ENCODE measurements at places on chromosomes 2 and 18.

GRCh38 chr2:238644095-238645081 is 203.5 kb upstream of the TWIST2 start:
- peak; percentile 90 for DNase-seq

- no peak for DNase-seq
These were observed 49.7 kb downstream of the RRM2 start for GRCh38 chr2:10172033-10172871.

DNA sequence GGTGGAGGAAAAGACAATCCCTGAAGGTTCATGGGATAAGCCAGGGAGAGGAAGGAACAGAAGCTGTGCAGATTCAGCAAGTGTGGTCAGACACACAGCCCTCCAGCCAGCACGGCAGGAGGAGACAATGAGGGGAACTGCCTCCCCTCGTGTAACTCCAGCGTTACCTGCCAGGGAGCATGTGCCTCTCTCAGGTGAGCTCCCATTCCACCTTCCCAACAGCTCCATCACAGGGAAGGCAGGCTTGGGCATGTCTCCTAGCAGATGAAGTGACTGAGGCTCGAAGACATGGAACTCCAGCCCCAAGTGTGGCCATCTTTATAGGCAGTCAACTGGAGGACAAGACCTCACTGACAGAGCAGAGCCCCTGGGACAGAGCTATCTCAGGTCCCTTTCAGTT is 47.4 kb downstream of the ZBTB7C start:
- no peak for DNase-seq

GRCh38 chr2:130352237-130352636 is 3.6 kb upstream of the PTPN18 start:
- no peak for DNase-seq

DNA sequence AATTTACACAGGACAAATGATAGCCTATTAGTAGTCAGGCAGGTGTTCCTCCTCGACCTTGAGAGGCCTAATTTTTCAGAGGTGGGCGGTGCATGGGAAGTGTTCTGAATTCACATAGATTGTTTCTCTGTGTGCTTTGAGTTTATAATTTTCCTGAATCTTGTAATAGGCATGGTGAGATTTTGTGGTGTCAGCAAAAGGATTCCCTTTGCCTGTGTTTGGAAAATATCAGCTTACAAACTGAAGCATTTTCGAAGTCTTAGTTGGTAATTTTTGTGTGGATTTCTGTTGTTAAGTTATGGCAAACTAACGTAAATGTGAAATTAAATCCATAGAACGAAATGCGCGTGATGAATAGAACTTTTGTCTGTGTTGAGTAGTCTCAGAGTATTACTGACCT is 194.0 kb upstream of the RBMS1 start:
- DNase-seq, result no peak

- no peak for DNase-seq
These were observed 37.3 kb downstream of the EFR3B start for GRCh38 chr2:25079050-25079635.

DNA sequence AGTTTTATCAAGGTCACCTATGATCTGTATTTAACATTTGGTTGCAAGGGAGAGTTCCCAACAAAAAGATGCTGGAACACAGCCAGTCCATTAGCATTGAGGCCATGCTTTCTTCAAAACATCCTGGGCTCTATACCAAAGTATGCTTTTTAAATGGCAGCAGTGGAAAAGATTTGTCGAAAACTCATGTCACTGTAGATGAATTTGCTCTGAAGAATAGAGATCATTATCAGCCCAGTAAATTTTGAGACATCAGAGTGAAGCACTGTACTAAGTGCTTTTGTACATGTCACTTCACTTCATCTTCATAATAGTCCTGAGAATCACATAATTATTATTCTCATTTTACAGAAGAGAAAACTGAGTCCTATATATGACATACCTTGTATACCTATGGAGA is 189.8 kb downstream of the CAMKMT start:
- DNase-seq, result no peak

GRCh38 chr2:239905306-239905705 is 119.8 kb downstream of the NDUFA10 start:
- no peak for DNase-seq

GRCh38 chr18:21298351-21298750 is 56.3 kb downstream of the GREB1L start:
- peak; percentile 8 for DNase-seq

DNA sequence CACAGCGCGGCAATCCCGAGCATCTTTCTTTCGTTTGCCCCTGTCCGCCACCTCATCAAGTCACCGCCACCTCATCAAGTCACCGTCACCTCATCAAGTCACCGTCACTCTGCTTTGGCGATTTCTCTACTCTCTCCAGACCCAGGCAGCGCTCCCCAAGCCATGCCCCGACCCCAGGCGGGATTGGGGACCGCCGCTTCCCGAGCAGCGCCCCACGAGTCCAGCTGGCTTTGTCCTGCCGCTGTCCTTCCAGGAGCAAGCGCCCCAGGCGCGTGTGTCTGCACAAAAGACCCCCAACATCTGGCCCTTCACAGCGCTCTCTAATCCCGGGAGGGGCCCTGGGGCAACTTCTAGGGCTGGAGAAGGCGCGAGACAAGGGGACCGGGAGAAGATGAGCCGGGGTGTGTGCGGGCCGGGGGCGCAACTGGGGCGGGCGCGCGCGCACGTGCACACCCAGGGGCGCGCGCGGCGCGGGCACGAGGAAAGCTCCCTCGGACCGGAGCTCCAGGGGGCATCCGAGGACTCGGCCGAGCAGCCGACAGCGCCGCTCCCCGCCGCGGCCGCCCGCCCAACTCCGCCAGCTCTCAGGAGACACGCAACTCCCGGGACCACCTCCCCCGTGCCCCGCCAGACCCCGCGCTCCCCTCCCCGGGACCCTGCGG is 633 bp upstream of the RNF152 start:
- peak; percentile 55 for DNase-seq

DNA sequence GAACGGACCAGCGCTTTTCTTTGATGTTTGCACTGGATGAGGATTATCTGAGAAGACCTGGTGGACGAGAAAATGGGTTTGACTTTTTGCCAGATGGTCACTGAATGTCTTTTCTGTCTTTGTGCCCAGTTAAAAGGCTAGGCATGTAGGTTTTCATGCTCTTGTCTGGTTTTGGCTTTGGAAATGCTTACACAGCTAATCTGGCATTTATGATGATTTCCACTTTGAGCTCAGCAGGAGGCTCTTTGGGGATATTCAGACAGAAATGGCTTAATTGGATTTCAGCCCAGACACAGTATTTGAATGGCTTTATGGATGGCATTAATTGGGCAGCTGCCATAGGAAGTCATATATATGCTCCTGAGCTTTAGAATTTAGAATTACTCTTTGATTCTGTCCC is 59.6 kb downstream of the NCK2 start:
- DNase-seq, result no peak

DNA sequence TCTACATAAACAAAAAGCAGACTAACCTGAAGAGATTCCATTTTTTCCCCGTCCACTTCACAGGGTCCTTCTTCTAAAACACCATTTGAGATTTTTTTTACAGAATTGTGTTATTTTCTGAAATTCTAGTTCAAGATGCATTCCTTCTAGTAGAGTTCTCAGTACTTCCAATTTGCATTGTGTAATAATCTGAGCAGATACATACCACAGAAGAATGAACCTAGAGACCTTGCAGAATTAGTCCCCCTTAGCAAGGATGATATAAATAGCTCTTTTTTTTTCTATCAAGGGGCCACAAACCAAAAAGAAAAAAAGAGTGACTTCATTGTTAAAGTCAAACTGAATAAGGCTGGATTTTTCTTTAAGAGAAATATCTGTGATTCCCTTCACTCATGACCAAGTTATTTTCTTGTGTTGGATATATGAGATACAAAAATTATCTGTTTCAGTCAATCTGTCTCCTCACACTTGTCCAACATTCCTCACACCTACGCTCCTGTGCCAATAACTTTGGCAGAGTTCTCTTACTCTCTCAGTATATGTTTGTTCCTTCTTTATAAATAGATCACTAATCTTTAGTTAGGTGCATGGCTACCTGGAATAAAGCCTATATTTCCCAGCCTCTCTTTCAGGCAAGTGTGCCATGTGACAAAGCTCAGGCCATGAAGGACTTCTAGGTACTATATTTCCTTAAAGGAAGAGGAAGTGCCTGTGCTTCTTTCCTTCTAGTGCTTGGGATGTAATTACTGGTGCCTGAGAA is 183.5 kb downstream of the ZNF385B start:
- DNase-seq, result no peak

- no peak for DNase-seq
These were observed 57.2 kb downstream of the NYAP2 start for GRCh38 chr2:225456619-225457260.

DNA sequence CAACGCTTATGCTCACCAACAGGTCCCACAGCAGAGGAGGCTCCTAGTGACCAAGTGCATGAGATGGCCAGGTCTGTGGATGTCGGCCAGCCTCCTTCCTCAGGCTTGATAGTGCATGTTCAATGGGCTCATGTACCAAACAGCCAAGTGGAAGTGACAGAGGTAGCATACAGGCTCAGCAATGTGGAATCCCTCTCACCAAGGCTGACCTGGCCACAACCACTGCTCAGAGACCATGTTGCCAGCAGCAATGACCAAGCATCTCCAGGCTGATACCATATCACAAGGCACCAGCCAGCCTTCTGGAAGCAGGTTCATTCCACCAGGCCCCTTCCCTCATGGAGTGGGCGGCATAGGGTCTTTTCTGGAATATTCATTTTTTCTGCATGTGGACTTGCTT is 61.5 kb downstream of the REEP1 start:
- no peak for DNase-seq

- no peak for DNase-seq
These were observed 101.0 kb downstream of the HRH4 start for GRCh38 chr18:24561369-24561965.

DNA sequence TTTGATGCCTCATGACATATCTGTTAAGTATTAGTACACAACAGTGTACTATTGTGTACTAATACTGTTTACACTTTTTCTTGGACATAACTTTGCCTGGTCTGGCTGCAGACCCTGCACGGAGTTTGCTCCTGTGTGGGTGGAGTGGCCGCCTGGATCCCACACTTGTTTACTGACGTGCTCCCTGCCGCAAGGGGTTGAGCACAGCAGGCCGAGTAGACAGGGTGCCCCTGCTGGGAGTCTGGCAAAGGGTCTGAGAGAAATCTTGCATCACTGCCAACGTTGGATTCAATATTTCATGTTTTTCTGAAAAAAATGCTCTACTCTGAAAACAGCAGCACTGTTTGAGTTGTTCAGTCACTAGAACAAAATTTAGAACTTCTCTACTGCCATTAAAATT is 59.0 kb downstream of the PDK1 start:
- DNase-seq, result no peak

DNA sequence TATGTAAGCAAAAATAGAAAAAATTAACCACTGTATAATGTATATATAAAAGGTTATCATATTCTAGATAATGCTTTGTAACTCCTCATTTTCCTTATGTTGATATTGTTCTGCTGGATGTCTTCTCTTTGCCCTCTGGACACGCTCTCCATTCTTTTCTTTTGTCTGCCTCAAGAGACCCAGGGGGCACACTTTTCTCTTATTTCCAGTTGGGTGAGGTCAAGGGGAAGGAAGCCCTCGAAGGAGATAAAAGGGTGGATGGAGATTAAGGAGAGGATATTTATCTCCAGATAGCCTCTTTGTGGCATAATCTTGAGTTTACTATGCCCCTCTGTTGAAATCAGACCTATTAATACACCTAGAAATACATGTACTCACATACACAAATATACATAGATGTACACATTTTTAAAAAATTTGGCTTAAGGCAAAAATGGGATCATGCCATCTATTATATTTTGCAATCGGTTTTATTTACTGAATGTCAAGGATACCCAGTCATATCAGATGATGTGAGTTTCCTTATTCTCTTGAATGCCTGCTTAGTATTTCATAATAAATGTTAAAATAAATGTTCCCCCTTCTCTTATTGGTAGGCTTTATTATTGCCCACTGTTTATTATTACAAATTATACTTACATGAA is 65.3 kb downstream of the LCLAT1 start:
- no peak for DNase-seq

DNA sequence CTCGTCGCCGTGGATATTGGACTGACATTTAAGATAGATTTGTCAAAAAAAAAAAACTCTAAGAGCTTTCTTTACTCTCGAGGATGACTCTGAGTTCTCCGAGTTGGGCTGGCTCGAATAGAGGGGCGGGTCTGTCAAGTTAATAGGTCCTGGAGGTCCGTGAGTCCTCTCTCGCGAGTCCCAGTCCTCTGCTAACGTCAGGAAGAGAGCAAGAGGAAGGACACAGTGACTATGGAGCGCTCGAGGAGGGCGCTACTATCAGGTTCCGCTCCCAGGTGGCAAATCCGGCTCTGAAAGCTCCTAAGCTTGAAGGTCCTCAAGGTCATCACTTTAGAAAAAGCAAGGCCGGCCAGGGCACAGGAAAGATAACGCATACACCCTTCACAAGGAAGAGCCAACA is 404 bp upstream of the AKAIN1 start:
- DNase-seq, result no peak

DNA sequence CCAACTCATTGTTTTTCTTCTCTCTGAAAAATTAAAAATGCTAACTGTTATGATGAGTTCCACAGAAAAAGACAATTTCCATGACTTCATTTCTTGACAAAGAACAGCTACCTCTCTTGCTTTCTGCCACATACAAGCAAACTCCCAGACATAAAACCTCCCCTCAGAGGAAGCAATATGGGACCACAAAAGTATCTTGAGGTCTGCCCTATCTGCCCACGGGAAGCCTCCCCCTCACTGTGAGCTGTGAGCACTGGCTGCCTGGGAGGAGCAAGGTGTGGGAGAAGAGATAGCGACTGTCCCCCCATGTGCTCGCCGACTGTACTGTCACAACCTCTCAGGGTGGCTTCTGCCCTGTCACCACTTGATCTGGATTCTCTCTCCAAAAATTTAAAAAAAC is 69.7 kb upstream of the NRP2 start:
- DNase-seq, result no peak

DNA sequence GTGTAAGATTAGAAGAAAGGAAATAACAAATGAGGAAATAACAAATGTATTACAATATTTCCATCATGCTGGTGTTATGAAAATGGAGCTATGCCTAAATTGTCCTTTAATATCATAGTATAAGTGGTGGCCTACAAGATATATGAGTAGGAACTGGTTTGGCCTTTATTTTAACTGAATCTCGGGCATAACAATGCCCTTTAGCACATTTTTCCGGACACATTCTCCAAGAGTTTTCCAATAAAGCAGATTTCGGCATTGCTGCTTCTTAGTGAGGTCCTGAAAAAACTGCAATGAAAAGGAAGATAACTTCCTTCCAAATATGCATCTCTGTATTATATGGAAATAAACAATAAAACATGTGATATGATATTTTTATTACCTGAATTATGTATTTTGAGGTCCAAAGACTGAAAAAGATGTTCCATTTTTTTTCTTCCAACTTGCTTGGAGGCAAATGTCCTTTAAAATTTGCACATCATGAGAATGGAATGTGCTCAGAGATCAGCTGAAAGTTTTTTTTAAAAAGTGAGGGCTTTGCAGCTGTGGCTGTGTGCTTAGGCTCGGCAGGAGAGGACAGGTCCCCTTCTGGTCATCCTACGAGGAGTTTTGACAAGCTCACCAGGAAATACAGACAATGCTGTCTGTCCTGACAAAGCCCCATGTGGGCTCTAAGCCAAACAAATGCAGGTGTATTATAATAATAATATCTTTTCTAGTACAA is 132.3 kb upstream of the RND3 start:
- DNase-seq, result no peak

- no peak for DNase-seq
These were observed 56.7 kb downstream of the NEMP2 start for GRCh38 chr2:190477661-190478454.
